AG20443 (cell line): ENCODE measurements at places on chromosomes 3 and 15.
A peak's percentile ranks its signal among the peaks of the same experiment; 100 is the strongest.

- DNase-seq = no peak
Observed at GRCh38 chr3:37397396-37397795, 223.0 kb upstream of the LRRFIP2 start.

GRCh38 chr3:141366285-141367037, 1.8 kb upstream of the ZBTB38 start:
- DNase-seq = peak; percentile 61

DNA sequence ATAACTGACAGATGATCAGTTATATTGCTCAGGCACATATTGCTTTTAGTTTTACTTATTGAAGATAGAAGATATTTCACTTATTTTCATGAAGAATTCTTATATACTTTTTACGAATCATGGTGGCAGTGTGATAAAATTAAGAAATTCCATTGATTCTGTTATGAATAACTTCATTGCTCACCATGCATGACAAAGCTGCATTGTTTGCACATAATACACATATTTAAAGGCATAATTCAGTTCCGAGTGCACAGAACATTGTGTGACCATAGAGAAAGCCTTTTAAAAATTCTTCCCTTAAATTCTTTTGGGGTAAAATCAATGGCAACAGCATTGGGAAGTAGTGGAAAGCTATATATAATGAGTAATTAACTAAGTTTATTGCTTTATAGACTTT, 82.5 kb upstream of the NAALADL2 start:
- DNase-seq = no peak

GRCh38 chr3:133588784-133589465, 15.4 kb downstream of the CDV3 start:
- no peak for DNase-seq

DNA sequence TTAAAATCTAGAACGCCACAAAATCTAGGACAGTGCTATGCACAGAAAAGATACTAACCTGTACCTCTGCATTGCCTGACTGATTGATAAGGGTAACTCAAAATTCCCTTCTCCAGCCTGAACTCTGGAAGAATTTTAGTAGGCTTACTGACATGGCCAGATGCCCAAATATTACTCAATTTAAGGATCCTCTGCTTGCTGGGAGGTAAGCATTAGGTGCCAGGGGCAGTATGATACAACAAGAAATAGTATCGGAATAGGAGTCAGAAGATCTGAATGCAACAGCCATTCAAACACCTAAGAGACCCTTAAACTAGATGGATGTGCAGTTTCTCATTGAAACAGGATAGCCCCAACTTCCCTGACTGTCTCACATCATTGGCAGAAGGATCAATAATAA, 45.4 kb downstream of the CERS3 start:
- no peak for DNase-seq

DNA sequence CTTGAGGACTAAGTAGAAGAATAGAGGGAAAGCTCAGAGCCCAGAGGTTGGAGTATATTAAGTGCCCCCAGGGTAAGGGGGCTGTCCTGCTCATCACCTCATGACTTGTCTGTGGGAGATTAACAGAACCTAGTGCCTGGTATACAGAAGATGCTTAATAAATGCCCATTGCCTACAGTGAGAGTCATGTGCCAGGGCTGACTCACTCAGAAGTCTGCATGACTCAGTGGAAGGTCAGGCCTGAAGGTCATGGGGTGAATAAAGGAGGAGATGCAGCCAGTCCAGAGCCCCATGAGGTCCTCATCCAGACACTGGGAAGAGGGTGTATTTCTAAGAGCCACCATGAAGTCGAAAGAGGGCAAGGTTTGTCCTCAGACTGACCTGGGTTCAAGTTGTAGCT, 62.5 kb upstream of the TLE3 start:
- no peak for DNase-seq

DNA sequence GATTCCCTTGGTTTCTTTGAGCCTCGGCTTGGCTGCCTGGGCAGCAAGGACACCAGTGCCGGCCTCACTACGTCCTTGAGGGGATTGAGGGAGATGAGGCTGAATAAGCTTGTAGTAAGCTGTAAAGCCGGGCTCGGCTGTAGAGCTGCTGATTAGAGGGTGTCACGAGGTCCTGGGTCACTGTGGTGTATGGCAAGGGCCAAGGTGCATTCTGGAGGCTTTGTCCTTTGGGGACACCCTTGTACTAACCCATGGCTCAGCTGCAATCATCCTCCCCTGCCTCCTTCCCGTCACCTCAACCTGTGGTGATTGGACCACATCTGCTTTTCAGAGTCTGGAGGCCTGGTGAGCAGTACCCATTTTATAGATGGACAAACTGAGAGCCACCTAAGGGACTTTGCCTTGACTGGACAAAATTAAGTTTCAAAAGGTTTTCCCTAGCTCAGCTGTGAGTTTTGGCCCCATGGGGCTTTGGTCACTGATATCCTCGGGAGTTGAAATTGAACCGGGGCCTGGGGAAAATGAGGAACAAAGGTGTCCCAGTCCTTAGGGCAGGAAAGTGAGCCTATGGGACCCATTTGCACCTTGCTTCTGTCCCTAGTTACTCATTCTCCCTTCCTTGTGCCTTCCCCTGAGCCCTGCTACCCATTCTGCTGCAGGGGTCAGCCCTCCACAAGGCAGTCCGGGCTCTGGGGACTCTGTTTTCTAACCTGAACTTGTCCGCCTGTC, 2.4 kb downstream of the SLC6A6 start:
- DNase-seq = no peak

DNA sequence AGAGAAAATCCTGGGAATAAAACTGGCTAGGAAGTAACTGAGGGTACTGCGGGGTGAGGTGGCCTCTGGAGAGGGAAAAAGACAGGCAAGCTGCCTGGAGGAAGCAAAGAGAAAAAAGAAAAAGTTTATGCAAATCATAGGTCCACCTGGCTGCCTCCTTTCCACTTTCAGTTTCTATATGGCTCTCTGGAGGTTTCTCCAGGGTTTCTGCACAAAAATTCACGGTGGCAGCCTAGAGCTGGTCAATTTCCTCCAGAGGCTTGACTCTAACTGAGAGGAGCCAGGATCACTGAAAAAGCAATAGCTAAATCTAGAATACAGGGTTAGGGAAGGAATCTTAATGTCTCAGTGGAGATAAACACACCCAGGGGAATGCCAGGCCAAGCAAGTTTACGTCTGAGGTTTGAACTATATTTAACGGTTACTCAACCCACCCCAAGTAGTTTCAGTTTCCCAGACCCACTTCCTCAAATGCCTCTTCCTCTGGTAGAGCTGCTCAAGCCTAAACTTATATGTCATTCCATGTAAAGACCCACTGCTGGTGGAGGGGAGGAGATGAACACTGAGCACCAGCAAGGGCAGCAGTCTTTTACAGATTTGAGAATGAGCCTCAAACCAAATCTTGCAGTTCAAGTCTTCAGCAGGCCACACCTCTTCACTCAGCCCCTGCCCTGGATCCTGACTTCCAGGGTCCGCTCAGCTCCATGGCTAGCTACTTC, 5.7 kb downstream of the LYSMD2 start:
- DNase-seq = no peak

GRCh38 chr3:123384256-123384655, 64.6 kb downstream of the ADCY5 start:
- no peak for DNase-seq

DNA sequence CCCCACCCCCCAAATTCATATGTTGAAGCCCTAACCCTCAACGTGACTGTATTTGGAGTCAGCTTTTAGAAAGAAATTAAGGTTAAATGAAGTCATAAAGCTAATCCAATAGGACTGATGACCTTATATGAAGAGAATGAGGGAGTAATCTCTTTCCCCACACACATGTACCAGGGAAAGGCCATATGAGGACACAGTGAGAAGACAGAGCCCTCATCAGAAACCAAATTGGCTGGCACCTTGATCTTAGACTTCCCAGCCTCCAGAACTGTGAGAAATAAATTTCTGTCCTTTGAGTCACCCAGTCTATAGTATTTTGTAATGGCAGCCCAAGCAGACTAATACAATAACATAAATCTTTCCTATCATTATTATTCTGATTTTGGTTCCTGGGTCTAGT, 194.7 kb upstream of the NANOGP8 start:
- no peak for DNase-seq

DNA sequence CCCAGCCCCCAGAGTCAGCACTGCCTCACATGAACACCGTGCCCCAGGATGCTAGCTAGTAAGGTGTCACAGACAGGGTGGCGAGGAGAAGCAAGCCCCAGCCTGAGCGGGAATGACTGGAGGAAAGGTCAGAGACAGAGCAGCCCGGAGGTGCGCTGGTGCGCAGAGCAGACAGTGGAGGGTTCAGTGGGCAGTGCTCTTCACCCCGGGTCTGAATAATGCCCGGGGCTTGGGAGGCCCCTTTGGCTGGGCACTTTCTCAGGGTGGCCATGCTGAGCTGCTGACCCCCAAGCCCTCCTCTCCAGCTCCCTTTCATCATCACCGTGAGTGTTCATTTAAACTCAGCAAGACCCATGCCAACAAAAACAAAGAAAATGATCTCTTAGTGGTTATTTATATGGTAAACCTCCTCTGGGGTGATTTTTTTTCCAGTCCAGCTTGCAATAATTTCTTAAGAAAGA, 110.8 kb downstream of the VGLL4 start:
- no peak for DNase-seq

DNA sequence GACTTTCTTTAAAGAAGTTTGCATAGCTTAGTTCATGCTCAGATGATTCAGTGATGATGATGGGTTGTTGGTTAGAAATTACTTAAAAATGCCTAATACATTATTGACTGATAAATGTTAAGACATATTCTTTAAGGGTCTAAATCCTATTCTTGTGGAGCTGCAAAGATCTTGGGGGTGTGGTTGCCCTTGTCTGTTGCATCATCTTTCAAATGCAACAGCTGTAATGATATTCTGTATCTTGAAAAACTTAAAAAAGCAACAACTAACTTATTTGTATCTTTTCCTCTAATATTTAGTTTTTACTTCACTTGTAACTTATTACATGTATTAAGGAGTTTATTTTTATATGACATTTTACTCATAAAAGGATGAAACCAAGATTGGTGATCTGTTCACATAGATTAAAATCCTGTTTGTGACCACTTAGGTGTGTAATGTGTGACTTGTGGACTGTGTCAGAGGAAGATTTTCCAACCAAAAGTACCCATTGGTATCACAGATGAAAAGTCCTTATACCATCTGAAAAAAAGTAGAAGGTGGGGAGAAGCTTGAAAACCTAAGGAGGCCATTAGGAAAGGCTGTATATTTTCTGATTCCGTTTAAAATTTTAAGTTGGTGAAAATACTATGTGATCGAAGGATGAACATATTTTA, 142.8 kb downstream of the IGF1R start:
- no peak for DNase-seq

GRCh38 chr3:64890006-64890405, 202.2 kb upstream of the ADAMTS9 start:
- no peak for DNase-seq

GRCh38 chr3:17292556-17292955, 407.8 kb downstream of the PLCL2 start:
- DNase-seq = no peak

DNA sequence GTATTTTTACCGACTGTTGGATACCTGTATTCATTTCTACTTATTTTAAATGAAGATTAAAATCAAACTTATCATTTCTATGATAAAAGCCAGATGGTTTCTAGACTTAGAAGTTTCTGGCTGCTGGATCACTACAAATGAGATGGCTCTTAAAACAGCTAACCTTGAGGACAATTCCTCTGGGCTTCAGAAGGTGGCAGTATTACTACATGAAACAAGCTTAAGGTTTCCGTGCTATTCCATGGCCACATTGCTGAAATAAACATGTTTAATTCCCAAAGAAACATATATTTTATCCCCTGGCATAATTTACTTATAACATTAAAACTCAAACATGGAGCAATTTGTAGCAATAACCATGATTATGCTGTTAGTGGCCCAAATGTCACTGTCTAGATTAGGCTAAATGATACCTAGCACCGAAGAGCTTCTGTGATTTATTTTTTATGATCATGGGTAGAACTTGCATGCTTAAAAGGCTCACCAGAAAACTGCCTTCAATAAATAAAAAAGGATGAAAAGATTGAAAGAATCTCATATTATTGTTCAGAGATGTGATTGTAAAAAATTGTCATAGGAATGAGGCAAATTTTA, 204.0 kb upstream of the NANOGP8 start:
- DNase-seq = peak; percentile 62
